ENCODE measurements at places on chromosomes 11 and 22. TPM values are rescaled to one million over a fixed set of nuclear protein-coding genes. Genes with fewer than 3 reads are reported as not detected.

DNA sequence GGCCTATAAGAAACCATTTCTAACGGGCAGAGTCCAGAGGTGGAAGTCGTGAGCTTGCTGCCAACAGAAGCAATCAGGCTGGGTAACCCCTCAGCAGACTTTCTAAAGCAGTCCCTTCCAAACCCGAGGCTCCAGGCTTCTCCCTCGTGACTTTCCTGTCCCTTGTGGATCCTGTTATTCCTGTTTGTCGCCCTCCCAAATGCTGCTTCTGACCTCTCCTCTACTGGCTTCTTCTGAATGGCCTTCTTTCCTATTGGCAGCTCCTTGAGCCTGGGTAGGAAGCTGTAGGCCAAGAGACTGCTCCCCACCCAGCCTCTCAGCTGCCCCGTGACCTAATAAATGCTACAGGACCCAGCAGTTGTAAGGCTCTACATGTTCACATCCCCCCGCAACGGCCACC lies 35.0 kb downstream of the MAFF start:
- DNase-seq: no peak

DNA sequence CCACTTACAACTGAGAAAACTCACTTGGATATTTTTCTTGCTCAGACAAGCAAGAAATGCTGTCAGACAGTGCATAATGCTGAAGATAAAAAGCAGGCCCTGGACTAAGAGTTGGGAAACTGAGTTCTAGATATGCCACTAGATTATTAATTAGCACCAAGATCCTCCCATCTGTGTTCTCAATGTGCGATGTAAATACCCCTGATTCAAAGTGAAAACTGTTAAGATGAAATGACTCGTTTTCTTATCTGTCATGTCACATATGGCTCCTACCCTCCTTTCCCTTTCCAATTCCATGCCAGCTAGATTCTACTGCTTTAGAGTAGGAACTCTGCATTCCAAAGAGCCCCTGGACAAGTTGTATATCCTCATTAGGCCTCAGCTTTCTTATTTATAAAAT lies 88.9 kb upstream of the CLNS1A start:
- DNase-seq: no peak

Gene OR52I2
- total RNA-seq: not detected

GRCh38 chr22:49525801-49526535 lies 301.7 kb downstream of the BRD1 start:
- no peak for DNase-seq

Gene KRTAP5-10
- total RNA-seq: not detected

DNA sequence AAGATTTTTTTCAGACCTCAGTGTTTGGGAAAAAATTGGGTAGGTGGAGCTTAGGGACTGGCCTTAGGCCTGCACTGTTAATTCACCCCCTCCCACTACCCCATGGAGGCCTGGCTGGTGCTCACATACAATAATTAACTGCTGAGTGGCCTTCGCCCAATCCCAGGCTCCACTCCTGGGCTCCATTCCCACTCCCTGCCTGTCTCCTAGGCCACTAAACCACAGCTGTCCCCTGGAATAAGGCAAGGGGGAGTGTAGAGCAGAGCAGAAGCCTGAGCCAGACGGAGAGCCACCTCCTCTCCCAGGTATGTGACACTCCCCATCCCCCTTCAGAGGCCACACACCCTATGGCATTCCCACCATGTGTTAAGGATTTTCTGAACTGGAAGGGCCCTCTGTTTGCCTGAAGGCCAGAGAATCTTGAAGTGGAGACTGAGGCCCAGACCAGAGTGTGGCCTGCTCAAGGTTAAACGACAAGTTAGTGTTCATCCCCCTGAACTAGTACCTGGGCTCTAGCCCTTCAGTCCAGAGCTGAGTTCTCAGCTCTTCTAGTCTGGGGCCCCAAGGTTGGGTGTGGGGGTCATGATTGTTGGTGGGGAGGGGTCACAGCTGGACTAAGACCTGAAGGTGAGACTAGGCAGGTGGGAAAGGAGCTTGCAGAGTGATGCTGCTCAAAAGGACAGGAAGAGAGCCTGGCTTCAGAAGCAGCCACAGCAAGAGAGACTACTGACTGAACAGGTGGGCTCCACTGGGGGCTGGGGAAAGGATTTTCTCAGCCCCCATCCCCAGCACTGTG lies 2.3 kb upstream of the FOLR1 start:
- DNase-seq: no peak

Gene WNT11
- total RNA-seq: 18.2 TPM

Gene TMEM126A
- 77.9 TPM for total RNA-seq

GRCh38 chr22:47240116-47240515 lies 477.7 kb downstream of the TBC1D22A start:
- no peak for DNase-seq

Gene MED19
- total RNA-seq: 7.9 TPM

DNA sequence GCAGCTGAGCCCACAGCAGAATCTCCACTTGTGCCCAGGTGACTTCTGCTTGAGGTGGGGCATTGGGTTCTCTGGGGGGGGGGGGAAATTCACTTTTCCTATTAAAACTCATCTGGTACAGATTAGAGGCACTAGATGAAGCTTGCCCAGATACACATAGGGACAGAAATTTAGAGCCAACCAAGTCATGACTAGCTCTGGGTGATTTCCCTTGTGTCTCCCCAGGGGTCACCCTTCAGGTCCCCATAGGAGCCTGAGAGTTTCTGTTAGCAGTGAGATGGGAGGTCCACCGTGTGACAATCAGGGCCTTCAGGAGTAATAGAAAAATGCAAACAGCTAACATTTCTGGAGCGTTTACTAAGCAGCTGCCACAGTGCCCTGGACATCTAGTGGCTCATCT lies 77.0 kb downstream of the NAT10 start:
- DNase-seq: no peak

- no peak for DNase-seq
These were observed 435.5 kb downstream of the RAB38 start for GRCh38 chr11:87739766-87740165.

DNA sequence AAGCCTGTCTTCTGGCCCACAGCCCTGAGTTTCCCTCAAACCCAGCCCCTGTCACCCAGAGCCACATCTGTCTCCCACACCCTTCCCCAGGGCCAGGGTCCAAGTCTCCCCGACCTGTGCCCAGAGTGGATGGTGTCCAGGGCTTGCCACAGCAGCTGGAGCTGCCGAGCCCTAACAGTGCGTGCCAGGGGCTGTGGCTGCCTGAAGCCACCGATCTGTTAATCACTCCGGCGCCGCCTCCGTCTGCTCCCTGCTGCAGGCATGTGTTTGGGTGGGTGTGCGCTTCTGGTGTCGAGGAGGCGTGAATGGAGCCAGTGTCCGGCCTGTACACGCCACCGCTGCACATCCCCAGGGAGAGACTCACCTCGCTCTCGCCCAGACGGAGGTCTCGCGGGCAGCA lies 26.1 kb downstream of the SHISAL1 start:
- no peak for DNase-seq

DNA sequence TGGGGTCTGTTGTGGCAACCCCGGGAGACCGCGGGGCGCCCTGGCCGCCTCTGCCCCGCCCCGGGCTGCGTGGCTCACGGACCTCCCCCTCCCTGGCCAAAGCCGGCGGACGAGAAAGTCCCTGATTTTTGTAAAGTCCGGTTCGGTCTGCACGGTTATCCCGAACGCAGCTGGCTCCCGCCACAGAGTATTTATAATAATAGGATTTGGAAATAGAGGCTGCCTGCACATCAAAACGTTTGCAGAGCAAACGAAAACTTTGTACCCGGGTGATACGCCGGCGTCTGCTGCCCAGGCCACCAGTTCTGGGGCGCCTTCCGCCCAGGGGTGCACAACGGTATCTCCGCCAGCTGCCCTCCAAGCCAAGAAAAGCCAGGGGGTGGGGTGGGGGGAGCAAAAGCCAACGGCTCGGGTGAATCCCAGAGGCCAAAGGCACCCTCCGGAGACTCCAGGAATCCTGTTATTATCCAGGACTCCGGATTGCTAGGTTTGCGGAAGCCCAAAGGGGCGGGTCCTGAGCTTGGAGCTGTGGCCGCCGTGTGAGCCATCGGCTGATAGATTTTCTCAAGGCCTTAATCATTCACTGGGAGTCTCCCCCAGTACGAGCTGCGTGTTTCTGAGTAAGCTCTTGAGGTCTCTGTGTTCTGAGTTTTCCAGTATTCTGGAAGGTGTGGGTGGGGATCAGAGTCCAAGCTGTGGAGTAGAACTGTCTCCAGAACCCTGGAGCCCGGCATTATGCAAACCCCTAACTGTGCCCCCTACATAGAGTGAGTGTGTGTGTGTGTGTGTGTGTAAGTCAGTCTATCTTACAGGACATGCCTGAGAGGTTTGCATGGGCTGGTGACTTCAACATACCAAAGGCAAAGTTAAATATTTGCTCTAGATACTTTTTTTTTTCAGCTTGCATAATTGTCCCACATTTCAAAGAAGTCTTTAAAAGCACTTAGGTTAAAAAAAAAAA lies 673 bp upstream of the SHANK2 start:
- no peak for DNase-seq

DNA sequence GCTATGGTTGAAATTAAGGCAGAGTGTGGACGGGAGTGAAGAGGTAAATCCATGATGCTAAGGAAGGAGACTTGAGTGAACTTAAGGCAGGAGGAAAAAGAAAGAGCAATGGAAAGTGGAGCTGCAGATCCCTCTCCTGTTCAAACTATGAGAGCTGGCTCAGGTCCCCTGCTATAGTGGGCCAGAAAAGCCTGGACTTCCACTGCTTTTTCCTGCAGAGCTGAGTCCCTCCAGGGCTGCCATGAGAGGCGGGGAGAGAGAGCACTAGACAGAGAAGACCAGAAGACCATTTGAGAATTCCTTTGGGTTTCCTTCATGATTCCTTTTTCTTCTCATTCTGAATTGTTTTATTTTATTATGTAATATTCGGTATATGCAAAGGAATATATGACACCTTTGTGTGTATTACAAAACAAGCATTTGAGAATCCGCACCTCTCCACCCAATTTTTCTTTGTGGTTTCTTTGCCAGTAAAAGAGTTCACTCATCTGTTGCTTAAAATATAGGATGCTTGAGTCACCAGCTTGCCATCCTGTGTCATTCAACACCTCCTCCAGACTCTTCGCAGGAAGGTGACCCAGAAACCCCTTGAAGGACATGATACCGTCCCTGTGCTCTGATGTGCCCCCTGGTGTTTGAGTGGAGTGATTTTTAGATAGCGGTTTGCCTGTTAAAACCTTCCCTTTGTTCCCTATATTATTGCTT lies 24.4 kb downstream of the SREBF2 start:
- DNase-seq: no peak

Data from Right ventricle myocardium inferior (tissue), 1 donor.